ENCODE measurements at places on chromosomes 4 and X.

- DNase-seq = no peak
Observed at GRCh38 chrX:41002026-41002425, 83.2 kb upstream of the USP9X start.

DNA sequence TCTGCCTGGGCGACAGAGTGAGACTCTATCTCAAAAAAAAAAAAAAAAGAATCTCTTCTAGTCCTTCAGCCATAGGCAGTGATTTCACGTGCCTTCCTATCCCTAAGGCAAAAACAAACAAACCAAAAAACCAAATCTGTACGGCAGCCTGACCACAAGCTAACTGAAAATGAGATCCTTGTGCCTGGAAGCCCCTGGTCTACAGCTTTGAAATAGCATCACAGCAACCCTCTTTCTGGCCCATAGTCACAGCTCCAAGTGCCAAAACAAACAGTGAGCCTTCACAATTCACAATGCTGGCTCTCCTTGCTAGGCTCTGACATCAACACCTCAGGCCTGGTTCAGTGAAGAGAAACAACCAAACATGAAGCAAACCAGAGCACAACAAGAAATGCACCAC is 46.1 kb downstream of the TMEM150C start:
- DNase-seq = no peak

- no peak for DNase-seq
Observed at GRCh38 chr4:89000844-89001360, 56.1 kb downstream of the FAM13A start.

GRCh38 chr4:823761-824460 is 2.0 kb downstream of the CPLX1 start:
- DNase-seq = no peak

- no peak for DNase-seq
Observed at GRCh38 chrX:137366018-137366633, 199.8 kb upstream of the ZIC3 start.

DNA sequence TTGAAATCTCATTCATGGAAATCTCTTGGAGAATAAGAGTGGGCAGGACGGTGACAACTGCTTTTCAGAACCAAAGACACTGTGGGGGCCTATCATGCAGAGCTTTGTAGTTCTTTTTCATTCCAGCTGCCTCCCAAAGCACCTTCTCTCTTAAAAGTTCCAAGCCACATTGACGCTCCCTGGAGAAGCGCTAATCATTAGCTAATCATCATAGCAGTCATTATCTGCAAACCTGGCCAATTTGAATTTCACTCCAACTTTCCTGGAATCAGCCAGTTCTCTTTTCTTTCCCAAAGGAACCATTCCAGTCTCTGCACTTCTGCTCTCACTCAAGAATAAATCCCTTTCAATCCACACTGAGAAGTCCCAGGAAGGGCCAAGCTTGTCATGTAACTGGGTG is 1144.1 kb upstream of the IGFBP7 start:
- DNase-seq = no peak

DNA sequence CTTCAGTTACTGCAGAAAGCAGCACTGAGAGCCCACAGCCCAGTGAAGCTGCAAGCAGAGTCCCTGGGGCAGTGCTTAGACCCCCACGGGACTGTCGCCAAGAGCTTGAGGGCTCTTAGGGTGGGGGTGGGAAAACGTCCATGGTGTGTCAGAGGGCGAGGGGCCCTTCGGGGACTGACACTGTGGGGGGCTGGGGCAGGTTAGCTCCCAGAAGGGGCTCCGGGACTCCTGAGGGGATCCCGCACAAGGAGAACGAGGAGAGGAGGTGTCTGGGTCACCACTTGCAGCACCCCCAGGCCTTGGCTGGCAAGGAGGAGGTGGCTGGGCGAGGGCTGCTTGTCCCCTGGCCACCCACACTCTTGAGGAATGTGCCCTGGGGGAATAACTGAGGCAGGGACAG is 20.8 kb downstream of the NAT8L start:
- DNase-seq = no peak

DNA sequence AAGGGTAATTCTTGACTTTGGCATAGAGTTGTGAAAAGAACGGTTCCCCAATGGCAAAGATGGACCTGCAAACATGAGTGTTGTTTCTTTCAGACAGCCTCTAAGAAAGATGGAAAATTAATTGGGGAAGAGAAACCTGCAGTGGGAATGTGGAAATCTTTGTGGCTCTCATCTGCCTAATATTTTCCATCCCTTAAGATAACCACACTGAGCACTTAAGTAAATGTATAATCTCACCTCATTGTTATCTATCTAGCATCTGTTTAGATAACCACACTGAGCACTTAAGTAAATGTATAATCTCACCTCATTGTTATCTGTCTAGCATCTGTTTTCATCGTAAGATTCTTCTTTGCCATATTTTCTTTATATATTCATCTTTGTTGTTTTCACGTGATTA is 149.3 kb downstream of the NWD2 start:
- DNase-seq = no peak

GRCh38 chr4:155571184-155571944 is 95.3 kb upstream of the GUCY1A1 start:
- DNase-seq = no peak

DNA sequence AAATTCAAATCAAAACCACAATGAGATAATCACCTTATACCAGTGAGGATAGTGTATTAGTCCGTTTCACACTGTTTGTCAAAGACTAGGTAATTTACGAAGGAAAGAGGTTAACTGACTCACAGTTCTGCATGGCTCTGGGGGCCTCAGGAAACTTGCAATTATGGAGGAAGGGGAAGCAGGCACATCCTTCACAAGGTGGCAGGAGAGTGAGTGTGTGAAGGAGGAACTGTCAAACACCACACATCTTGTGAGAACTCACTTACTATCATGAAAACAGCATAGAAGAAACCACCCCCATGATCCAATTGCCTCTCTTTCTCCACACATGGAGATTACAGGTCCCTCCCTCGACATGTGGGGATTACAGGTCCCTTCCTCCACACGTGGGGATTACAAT is 54.7 kb upstream of the TRPC5 start:
- DNase-seq = no peak

GRCh38 chr4:169810325-169811323 is 52.9 kb upstream of the HPF1 start:
- peak; percentile 38 for DNase-seq

GRCh38 chr4:170705907-170706306 is 616.2 kb upstream of the AADAT start:
- DNase-seq = no peak

DNA sequence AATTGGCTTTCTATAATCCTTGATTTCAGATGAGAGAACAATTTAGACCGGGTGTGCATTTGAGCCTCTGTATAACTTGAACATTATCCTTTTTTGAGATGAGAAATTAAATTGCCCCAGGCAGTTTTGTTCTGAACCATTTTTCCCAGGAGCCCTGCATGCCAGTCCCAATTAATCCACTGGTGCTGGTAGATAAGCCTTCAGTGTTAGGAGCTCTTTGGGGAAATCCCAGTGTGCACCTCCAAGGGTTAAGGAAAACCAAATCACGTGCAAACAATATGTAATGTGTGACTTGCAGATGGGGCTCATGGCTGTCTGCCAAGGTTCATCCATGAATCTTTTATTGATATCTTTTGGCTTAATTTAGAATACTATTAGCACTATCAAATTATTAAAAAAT is 43.2 kb downstream of the KIT start:
- DNase-seq = no peak

DNA sequence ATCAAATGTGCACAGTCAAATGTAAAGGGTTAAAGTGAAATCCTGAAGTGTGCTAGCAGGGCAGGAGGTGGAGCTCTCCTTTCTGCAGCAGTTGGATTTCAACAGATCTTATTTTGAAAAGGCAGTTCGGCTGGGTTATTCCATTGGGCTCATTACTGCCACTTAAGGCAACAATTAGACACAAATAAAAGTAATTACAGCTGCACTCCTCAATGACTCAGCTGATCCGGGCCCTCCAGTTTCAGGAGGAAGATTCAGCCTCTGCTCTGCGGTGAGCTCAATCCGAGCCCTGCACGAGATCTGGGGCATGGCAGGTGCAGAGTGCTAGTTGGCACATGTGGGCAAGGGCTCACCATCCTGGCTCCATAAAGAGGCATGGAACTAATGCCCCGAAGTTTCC is 85.4 kb downstream of the PHKA2 start:
- DNase-seq = no peak

GRCh38 chr4:1405254-1405635 is 997 bp downstream of the NKX1-1 start:
- no peak for DNase-seq

- no peak for DNase-seq
Observed at GRCh38 chrX:132463411-132463810, 25.4 kb downstream of the MBNL3 start.

DNA sequence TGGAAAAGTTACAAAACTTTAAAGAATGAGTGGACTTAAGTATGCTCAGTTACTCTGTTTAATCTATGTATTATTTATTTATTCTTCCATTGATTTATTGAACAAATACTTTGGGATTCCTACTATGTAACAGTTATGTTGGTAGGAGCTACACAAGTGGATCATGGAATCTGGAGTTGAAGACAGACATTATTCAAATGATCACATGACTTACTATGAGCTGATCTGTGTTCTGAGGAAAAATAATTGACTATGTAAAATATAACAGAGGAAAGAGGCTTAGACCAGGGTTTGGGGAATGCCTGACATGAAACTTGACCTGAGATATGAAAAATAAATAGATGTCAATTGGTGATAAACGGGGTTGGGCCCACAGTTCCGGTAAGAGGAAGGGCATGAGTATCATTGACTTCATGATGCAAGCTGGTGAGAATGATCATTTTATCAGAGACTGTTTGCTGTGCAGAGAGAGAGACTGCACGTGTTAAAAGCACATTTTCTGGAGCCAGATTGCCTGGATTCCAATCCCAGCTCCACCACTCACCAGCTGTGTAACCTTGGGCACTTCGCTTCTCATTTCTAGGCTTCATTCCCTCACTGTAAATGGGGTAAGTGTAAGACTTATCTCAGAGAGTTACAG is 179.0 kb downstream of the SPCS3 start:
- DNase-seq = no peak

DNA sequence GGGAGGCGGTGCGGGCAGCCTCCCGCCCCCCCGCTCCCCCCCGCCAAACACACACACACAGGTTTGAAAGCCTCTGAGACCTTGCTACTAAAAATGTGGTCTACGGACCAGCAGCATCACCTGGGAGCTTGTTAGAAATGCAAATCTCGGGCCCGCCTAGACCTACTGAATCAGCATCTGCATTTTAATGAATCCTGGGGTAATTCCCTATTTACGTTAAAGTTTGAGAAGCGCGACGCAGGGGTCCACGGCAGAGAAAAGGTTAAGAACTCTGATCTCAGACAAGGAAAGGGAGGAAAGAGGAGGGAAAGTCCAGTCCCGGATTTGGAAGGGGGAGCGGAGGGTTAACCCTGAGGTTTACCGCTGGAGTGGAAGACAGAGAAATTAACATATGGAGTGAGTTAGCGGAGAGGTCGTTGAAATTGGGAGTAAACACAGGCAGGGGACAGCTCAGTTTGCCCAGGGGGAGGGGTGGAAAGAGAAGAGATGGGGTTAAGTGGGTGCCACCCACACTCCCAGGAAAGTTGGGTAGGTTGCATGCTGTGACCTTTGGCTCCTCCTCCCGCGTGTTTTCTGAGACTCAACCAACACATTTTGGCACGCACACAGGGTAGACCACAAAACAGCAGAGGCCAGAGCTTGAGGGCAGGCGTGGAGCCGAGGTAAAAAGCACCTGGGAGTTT is 483.6 kb downstream of the BCOR start:
- peak; percentile 11 for DNase-seq

- no peak for DNase-seq
Observed at GRCh38 chr4:40322811-40323210, 12.3 kb upstream of the CHRNA9 start.

- no peak for DNase-seq
Observed at GRCh38 chrX:3680459-3680858, 33.0 kb downstream of the PRKX start.

DNA sequence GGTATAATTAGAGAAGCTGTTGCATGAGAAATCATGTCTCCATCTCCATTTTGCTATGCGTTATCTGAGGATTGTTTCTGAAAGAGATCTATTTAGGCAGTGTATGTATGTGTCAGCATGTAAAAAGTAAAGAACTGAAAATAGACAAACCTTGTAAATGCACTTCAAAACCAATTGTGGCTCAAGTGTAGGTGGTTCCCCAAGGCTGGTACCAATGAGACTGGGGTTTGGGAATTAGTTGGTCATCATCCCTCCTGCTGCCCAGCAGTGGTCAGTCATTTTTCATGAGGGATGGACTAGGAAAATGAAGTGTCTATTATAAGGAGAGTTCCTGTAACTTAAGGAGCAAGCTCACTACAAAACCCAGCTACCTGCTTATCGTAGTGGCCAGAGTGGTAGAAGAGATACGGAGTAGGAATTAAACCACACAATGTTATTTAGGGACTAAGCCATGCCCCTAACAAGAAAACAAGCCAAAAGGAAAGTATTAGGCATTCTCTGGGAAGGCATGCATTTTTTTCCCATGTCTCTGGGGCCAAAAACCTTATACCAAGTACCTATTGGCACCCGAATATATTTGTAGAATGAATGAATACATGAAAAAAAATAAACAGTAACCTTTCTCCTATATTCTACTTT is 259.0 kb downstream of the CHIC1 start:
- DNase-seq = no peak

GRCh38 chr4:67928546-67928945 is 34.7 kb downstream of the TMPRSS11A start:
- no peak for DNase-seq

DNA sequence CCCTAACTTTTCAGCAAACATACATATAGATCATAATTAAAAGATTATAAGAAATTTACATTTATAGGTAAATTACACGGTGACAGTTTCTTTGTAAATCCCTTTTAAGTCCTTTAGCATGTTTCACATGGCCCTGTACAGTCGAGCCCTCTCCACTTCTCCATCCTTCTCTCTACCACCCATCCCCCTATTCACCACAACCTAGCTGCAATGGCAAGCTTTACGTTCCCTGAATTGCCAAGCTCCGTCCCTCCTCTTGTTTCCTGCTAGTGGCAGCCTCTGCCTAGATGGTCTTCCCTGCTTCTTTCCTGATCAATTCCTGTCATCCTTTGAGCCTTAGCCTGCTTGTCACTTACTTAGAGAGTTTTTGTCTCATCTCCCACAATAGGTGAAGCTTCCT is 116.2 kb downstream of the TMA16 start:
- no peak for DNase-seq

- no peak for DNase-seq
Observed at GRCh38 chr4:102735582-102735981, 25.2 kb downstream of the MANBA start.

GRCh38 chrX:140274811-140275525 is 229.9 kb downstream of the SOX3 start:
- DNase-seq = no peak
